ENCODE measurements at places on chromosomes 7 and 10.

- DNase-seq = peak; percentile 89
These were observed 15.5 kb downstream of the ZMIZ1 start for GRCh38 chr10:79084012-79084971.

DNA sequence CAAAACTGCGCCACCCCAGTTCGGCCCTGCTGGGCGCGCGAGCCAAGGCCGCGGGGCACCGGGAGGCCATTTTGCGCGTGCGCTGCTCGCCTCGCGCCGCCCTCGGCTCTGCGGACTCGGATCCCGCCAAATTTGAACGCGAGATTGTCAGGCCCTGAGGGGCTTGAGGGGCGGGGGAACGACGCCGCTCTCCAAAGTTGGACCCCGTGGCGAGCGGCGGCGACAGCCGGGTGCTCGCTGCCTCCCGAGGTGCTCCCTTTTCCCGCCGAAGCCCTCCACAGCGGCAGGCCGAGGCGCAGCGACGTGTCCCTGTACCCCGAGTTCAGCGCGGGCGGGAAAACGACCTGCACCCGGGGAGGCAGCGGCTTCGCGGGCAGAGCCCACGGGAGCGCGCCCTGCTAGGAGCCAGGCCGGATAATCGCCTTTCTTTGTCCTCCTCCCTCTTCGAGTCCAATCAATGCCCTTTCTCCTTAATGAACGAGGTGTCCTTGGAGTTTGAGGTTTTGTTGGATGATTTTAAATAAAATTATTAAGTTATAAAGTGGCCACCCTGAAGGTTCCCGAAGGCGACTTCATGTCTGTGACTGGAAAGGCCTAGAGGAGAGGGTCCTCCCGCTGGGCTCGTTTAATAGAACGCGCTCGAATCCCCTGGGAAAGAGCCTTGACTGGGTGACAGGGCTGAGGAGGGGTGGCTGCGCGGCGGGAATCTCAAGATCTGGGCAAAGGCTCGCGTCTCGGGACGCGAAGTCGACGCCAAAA is 10.7 kb upstream of the SPAG6 start:
- no peak for DNase-seq

DNA sequence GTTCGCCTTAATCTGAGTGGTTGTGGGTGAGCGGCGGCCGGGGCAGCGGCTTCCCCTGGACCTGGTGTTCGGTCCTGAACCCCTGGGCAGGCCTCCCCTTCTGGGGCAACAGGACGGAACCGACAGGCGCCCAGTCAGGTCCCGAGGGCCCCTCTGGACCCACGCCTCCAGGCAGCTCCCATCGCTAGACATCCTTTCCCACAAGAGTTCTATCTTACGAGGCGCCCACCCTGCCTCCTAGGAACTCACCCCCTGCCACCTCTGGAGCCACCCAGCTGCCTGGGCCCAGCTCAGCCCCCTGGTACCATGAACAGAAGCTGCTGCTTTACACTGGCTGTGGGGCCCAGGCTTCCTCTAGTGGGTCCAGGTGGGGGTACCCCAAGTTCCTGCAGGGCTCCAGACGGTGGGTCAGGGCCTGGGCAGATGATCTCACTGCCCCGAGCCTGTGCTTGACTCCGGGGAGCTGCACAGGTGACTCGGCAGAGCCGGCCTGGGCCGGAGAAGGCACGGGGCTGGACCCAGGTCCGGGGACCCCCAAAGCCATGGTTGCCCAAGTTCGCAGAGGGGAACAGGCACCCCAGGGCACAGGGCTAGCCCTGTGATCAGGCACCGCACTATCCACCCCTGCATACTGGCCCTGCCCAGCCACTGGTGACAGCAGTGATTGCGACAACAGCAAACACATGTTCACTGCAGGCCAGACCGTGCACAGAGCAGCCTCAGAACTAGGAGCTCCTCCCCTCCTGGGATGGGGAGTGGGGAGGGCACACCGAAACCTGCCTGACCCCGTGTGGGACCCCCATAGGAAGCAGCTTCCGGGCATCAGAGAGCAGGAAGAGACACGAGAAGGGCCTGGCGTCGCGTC is 180.3 kb downstream of the ELFN1 start:
- no peak for DNase-seq

GRCh38 chr7:25196132-25196896 is 32.0 kb downstream of the NPVF start:
- DNase-seq = no peak
